ENCODE measurements at places on chromosomes 7 and 10. TPM values are rescaled to one million over a fixed set of nuclear protein-coding genes. Genes with fewer than 3 reads are reported as not detected.

The ANXA8L1 gene
- total RNA-seq, result not detected

The PRKCQ gene
- not detected for total RNA-seq

The PTN gene
- 10.4 TPM for total RNA-seq

The SPACDR gene
- total RNA-seq, result not detected

The PAPSS2 gene
- total RNA-seq, result 14.8 TPM

The BAIAP2L1 gene
- total RNA-seq, result 2.8 TPM

The ZNF746 gene
- 27.5 TPM for total RNA-seq

The ANTXRL gene
- total RNA-seq, result not detected

GRCh38 chr7:37765872-37766525, 82.4 kb upstream of the NME8 start:
- no peak overlapping the region for H3K4me3 ChIP-seq
- no peaks in the 10 kb centered on the region for H3K4me1 ChIP-seq
- H3K27me3 ChIP-seq, result no peaks in the 10 kb centered on the region
- DNase-seq, result no peak

DNA sequence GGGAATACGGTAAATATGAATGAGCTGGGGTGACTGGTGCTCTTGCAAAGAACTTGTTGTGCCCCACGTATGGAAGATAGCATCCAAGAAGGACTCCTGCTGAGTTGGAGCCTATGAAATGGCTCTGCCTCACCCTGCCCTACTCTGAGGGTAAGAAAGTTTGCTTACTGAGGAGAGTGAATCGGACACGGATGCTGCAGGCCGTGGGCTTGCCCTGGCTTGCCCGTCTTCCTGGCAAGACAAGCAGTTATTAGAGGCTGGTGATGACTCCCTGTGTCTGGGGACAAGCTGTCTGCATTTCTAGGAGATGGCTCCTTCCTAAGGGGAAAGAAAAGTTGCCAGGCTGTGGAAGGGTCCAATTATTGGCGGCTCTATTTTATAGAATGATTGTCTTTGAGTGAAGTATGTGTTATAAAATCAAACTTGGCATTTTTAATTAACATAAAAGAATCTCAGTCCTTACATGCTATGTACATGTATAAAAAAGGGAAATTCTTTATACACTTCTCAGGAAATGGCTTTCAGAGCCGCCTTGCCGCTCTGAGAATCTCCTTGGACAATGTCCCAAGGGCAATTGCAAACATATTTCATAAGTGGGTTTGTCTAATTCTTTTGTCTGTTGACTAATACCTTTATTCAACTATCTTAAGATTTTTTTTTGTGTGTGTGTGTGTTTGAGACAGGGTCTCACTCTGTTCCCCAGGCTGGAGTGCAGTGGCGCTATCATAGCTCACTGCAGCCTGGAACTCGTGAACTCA, 64.6 kb downstream of the CYP26A1 start:
- H3K4me1 ChIP-seq, result no peaks in the 10 kb centered on the region
- no peaks in the 10 kb centered on the region for H3K36me3 ChIP-seq
- no peak for DNase-seq
- no peak overlapping the region for H3K4me3 ChIP-seq
- no peaks in the 10 kb centered on the region for H3K27me3 ChIP-seq
- H3K27ac ChIP-seq, result no peak overlapping the region

GRCh38 chr10:103786020-103786419, 69.4 kb downstream of the SH3PXD2A start:
- no peak overlapping the region for H3K27ac ChIP-seq
- H3K36me3 ChIP-seq, result no peaks in the 10 kb centered on the region
- H3K27me3 ChIP-seq, result no peaks in the 10 kb centered on the region
- peaks cover 5% of the 10 kb centered on the region for H3K4me1 ChIP-seq
- DNase-seq, result no peak

DNA sequence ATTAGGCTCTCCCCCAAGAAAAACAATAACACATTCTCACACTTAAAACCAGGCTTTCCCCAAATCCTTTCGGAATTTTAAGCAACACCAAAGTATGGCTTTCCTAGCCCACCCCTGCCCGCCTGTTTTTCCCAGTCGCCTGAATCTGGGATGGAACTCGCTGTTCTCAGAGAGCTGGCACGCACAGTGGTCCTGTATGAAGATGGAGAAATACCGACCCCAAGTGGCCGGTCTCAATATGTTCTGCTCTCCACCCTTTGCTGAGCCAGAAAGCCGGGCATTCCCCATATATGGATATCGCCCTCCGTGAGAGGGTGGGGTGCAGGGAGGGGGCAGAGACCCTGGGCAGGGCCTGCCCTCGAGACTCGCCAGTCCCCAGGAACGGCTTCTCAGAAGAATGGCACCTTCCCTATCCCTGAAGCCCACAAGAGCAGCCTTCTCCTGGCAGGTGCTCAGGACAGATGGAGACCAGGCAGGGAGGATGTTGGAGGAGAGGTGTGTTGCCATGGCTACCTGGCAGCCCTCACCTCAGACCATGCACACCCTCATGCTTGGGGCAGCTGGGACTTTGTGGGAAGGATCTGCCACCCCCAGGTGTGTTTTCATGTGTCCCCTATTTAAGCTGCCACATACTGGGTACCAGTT, 3.4 kb downstream of the TACR2 start:
- H3K27ac ChIP-seq, result peak overlapping the region; percentile 31
- no peak overlapping the region for H3K4me3 ChIP-seq
- peaks cover 5% of the 10 kb centered on the region for H3K4me1 ChIP-seq
- no peaks in the 10 kb centered on the region for H3K36me3 ChIP-seq

DNA sequence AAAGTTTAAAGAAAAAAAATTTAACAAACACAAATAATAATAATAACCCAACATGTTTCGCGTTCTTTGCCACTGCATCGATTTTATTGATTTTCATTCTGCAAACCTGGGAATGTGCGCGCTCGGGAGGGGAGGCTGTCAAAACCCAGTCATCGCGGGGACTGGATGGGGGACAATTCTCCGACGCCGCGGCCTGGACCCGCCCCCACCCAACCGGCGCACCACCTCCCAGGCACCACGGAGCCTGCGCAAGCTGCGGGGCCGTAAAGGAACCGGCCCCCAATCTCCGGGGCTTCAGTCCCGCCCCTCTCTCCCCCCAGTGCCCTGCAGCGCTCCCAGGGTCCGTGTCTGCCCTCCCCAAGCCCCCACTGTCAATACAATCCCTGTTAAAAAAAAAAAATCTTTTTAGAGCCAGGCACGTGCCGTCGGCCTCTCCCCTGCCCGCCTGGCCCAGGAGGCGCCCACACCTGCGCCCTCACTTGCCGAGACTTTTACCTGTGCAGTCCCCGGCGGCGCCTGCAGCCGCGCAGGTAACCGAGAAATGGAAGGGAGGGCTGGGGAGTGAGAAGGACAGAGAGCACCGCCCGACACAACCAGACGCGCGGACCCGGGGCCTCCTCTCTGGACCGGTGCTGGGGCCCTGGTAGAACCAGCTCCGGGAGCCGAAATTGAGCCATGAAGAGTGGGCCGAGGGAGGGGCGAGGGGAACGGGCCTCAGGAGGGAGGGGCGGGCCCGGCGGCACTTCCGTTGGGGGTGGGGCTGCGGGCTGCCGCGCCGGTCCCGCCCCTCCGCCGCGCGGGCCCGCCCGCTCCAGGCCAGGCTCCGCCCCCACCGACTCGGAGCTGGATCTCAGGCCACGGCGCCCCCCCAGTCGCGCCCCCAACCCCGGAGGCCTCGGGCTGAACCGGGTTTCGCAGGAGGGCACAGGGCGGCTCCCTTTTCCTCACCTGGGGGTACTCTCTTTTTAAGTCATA, 7.6 kb upstream of the ZNF503 start:
- H3K27ac ChIP-seq, result peak overlapping the region; percentile 90
- H3K27me3 ChIP-seq, result no peaks in the 10 kb centered on the region
- H3K36me3 ChIP-seq, result no peaks in the 10 kb centered on the region
- DNase-seq, result peak; percentile 86
- H3K4me1 ChIP-seq, result peaks cover 2% of the 10 kb centered on the region

- no peak overlapping the region for H3K27ac ChIP-seq
- DNase-seq, result no peak
- no peak overlapping the region for H3K4me3 ChIP-seq
- H3K27me3 ChIP-seq, result no peaks in the 10 kb centered on the region
- H3K36me3 ChIP-seq, result peaks cover 5% of the 10 kb centered on the region
- H3K4me1 ChIP-seq, result no peaks in the 10 kb centered on the region
These were observed 32.9 kb downstream of the SHTN1 start for GRCh38 chr10:116972131-116972530.

GRCh38 chr10:77602913-77603533, 34.6 kb downstream of the KCNMA1 start:
- no peaks in the 10 kb centered on the region for H3K27me3 ChIP-seq
- H3K36me3 ChIP-seq, result no peaks in the 10 kb centered on the region
- H3K4me3 ChIP-seq, result peak overlapping the region; percentile 10
- DNase-seq, result no peak
- H3K4me1 ChIP-seq, result peaks cover 44% of the 10 kb centered on the region

- H3K27me3 ChIP-seq, result no peaks in the 10 kb centered on the region
- H3K27ac ChIP-seq, result no peak overlapping the region
- peak overlapping the region; percentile 47 for H3K4me3 ChIP-seq
- no peaks in the 10 kb centered on the region for H3K4me1 ChIP-seq
These were observed 551 bp downstream of the KCND2 start for GRCh38 chr7:120273476-120273975.

DNA sequence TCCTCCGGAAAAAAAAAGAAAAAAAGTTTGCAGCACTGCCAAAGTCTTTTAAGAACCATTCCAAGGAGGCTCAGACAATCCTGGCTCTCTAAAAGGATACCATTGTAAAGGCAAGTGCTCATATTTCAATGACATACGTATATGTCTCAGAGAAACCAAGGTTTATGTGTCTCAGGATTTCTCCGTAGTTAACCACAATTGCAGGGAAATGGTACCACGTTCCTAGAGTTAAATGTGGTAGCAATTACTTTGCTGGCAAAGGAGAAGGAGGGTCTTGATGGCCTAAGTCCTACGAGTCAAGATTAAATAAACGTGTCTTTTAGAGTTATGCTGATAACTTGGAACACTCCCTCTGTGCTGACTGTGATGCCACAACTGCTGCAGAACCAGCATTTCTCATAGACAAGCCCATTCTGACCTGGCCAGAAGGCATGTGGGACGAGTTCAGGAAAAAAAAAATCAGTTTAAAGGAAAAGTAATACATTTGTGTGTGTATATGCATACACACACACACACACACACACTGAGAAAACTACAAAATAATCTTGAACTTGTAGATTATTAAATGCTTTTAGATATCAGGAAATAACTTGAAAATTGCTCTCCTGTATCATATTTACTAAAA, 245.9 kb downstream of the FGFR2 start:
- H3K4me3 ChIP-seq, result no peak overlapping the region
- H3K27me3 ChIP-seq, result no peaks in the 10 kb centered on the region
- no peak for DNase-seq
- no peaks in the 10 kb centered on the region for H3K36me3 ChIP-seq
- H3K27ac ChIP-seq, result no peak overlapping the region
- H3K4me1 ChIP-seq, result no peaks in the 10 kb centered on the region

- DNase-seq, result no peak
- no peaks in the 10 kb centered on the region for H3K36me3 ChIP-seq
- H3K27me3 ChIP-seq, result no peaks in the 10 kb centered on the region
- no peaks in the 10 kb centered on the region for H3K4me1 ChIP-seq
- peak overlapping the region; percentile 61 for H3K27ac ChIP-seq
These were observed 14.3 kb downstream of the CPA1 start for GRCh38 chr7:130394421-130395195.

DNA sequence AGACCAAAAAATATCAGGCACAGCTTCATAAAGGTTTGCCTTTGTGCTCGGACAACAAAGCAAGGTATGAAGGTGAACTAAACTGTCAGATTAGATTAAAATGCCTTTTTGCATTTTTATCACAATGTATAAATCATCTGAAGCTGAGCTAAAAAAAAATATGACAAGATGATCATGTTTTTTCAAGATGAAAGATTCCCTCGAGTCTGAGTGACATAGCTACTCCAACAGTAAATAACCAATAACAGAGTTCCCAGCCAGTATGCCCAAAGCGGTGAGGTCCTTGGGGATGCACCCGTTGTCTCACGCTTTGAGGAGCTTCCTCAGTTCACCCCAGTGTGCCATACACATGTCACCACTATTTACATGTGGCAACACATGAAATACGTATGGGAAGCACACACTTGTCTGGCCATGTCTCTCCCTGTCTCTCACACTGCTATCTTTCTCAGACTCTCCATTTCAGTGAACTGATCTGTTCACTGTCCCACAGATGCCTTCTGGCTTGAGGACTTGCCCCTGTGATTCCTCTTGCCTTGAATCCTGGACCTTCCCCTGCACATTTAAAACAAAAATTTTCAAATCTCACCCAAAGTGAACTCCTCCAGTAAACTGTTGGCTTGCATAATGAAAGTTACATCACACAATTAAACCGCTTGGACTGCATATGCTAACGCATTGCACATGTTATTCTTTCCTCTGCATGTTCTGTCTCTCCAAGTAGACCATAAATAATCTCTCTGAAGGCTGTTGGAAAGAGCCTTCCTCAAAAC, 2.6 kb upstream of the PIK3CG start:
- H3K27me3 ChIP-seq, result no peaks in the 10 kb centered on the region
- no peak overlapping the region for H3K27ac ChIP-seq
- no peak for DNase-seq
- H3K4me3 ChIP-seq, result no peak overlapping the region

DNA sequence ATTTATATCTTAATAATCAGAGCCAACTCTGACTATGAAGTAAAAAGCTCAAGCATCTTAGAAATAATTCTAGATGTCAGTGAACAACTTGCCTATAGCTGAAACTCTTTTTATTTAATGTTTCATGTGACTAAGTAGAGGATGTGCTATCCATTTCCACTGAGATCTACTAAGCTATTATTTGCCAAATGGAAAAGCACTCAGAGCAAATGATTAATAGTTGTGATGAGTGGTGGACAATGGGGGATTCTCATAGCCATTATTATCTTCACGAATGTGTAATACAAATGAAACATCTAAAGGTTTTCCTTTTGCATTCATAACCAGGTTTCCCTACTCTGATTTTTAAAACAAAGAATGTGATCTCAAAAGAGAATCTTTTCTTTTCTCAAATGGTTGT, 126.6 kb upstream of the GNAI1 start:
- H3K4me1 ChIP-seq, result no peaks in the 10 kb centered on the region
- no peaks in the 10 kb centered on the region for H3K27me3 ChIP-seq
- no peak overlapping the region for H3K4me3 ChIP-seq
- DNase-seq, result no peak

DNA sequence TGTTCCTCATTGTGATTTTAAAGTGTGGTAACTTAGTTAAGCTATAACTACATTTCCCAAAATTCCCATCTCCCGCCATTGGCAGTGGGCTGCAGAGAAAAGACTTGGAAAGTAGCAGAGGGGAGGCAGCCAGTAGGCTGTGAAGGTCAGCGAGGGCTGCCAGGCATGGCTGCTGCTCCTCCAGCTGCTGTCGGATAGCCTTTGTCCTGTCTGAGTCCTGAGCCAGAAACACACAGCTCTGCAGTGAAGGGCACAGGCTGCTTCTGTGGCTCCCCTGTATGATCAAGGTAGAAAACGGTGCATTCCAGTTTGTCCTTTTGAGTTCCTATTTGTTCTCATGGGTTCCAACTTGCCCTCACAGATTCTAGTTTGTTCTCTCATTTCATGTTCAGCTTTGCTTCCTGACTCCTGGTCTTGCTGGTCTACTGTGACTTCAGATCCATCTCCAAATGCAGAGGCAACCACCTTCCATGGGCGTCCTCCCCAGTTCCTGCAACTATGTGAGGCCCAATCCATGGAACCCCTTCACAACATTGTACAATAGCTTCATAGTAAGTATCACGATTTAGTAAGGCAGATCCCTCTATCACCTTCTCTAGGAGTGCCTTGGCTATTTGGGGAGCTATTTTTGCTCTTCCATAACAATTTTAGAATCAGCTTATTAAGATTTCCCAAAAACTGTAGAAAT, 31.7 kb downstream of the SYPL1 start:
- no peak for DNase-seq
- H3K36me3 ChIP-seq, result no peaks in the 10 kb centered on the region
- no peaks in the 10 kb centered on the region for H3K27me3 ChIP-seq
- no peak overlapping the region for H3K4me3 ChIP-seq
- no peak overlapping the region for H3K27ac ChIP-seq

GRCh38 chr10:24096281-24096680, 112.7 kb upstream of the KIAA1217 start:
- no peak overlapping the region for H3K27ac ChIP-seq
- DNase-seq, result no peak
- no peaks in the 10 kb centered on the region for H3K4me1 ChIP-seq
- H3K4me3 ChIP-seq, result no peak overlapping the region

Measured in ascending aorta (tissue), 2 donors.